A549 treated with RU486 at 1 μM for 4 hours (cell line): ENCODE measurements at places on chromosomes 11 and 22. TPM values are rescaled to one million over a fixed set of nuclear protein-coding genes. Genes with fewer than 3 reads are reported as not detected.

The HEPN1 gene
- total RNA-seq, result not detected in 5 replicates

The PGA3 gene
- total RNA-seq, result not detected in 5 replicates

The CSNK2A3 gene
- 1.9 to 2.8 TPM (median 2.2 TPM) in 5 replicates for total RNA-seq

The OSBP2 gene
- total RNA-seq, result 10.6 to 12.3 TPM (median 11.2 TPM) in 5 replicates

The MRPL11 gene
- 87.3 to 129 TPM (median 112 TPM) in 5 replicates for total RNA-seq

The PTS gene
- 24.9 to 35.2 TPM (median 29.5 TPM) in 5 replicates for total RNA-seq

The A4GALT gene
- total RNA-seq, result 11.8 to 16.0 TPM (median 14.4 TPM) in 5 replicates

The TPST2 gene
- 8.4 to 12.7 TPM (median 11.1 TPM) in 5 replicates for total RNA-seq

The EPS8L2 gene
- total RNA-seq, result 72.5 to 125 TPM (median 110 TPM) in 5 replicates

The LMO2 gene
- 0.31 to 0.97 TPM (median 0.55 TPM) in 5 replicates for total RNA-seq
